Neural crest cell (in vitro differentiated cells): ENCODE measurements at places on chromosomes 3 and 15.

DNA sequence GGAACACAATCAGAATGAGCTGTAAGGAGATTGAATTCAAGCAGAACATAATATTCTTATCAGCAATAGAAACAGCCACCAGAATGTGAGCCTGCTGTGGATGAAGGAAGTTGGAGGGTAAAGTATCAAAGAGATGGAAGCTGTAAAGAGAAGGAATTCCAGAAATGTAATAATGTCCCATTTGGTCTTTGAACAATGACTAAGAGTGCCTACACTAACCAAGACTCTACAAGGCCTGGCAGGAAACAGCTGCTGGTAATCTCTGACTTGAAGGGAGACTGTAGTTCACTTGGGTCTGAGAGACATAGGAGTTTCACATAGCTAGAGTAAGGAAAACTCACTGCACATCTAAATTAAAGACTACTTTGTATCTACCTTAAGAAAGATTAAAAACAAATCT, 1176.0 kb upstream of the ALCAM start:
- DNase-seq: no peak

- DNase-seq: no peak
Measured at GRCh38 chr3:195204360-195205163, 66.4 kb downstream of the XXYLT1 start.

GRCh38 chr3:24663406-24663805, 168.8 kb upstream of the THRB start:
- DNase-seq: no peak

GRCh38 chr3:193857996-193858395, 265.0 kb downstream of the OPA1 start:
- DNase-seq: no peak
